ENCODE measurements at places on chromosomes 16 and 17. TPM values are rescaled to one million over a fixed set of nuclear protein-coding genes. Genes with fewer than 3 reads are reported as not detected.

The SPATA22 gene
- not detected for total RNA-seq

The CDH1 gene
- not detected for total RNA-seq

The EFCAB13 gene
- total RNA-seq = 5.9 TPM

The GPS2 gene
- total RNA-seq = 56.4 TPM

The KRTAP4-5 gene
- total RNA-seq = not detected

The CBFA2T3 gene
- not detected for total RNA-seq

DNA sequence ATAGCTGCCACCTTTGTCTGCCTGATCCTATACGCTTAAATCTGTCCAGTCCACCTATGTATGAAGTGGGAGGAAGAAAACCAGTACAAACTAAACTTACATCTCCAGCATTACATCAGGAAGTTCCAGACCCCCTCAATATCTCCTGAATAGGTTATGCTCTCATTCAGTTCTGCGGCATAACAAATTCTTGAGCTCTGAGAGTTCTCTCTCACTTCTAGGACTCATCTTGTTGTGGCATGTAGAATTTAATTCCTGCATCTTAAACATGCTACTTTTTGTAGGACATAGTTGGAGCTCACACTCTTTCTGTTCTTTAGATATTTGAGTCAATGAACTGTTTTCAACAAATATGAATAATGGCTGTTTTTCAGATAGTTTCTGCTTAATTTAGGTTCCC is 662.5 kb downstream of the CDH11 start:
- no peak for DNase-seq

- no peak for DNase-seq
These were observed 7.5 kb downstream of the TMEM170A start for GRCh38 chr16:75456971-75457370.

DNA sequence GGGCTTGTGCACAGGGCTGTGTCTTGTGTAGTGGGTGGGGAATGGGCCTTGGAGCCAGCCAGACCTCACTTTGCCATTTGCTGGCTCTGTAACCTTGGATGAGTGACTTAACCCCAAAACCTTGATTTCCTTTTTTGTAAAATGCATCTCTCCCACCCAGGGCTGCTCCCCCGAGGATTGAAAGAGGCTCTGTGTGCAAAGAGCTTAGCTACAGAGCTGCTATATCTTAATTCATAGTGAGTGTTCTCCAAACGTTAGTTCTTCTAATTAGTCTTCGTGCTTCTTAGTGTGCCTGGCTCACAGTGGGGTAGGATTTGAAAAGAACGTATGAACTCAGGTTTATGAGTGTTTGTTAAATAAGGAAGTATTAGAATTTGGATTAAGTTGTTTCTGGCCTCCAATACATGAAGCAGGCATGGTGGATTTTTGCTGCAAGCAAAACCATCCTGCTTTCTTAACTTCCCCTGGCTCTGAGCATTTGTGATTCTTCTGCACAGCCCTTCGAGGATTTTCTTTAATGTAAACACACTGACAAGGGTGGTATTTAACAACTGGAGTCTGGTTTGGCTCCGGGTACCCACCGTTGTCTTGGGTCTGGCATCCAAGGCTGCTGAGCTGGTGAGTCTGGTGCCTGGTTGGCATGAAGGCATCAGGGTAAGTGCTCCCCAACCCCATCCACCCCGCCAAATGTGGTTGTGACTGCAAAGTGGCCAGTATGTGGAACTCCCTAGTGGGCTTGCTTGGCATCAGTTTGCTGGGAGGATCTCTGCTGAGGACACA is 29.7 kb downstream of the KSR1 start:
- no peak for DNase-seq

GRCh38 chr17:60358606-60359225 is 33.2 kb downstream of the USP32 start:
- DNase-seq = no peak

- no peak for DNase-seq
These were observed 10.6 kb downstream of the KSR1 start for GRCh38 chr17:27466743-27467375.

DNA sequence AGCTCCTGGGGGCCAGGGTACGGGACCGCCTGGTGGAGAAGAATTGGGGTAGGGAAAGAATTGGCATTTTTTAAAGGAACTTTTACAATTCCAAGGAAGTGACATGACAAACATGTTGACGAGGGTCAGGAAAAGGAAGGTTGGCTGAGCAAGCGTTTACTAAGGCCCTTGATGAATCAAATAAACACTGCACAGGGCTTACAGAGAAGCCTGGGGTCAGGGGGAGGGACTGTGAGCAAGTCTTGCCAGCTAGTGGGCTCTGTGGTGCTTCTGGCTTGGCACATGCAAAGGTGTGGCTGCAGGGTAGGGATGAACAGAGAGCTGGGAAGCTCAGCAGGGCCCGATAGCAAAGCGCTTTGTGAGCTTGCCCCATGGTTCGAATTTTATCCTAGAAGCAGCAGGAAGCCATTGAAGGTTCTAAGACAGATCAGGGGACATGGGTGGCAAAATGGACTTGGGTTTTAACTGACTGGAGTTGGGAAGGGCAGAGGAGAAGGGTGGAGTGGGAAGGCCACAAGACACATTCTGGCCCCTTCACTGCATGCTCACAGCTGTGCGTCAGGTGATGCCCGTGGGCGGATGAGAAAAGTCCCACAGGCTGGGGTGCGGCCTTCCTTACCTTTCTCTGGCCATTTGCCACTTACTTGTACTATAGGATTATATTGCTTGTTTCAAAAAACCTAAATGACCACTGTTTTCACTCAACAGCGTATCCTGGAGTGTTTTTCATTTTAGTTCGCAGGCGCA is 117.8 kb downstream of the SOCS1 start:
- DNase-seq = no peak

All from Caki2 (cell line).